ENCODE measurements at places on chromosomes 5 and 9. TPM values are rescaled to one million over a fixed set of nuclear protein-coding genes. Genes with fewer than 3 reads are reported as not detected.

KDM3B gene
- 61.7 TPM for total RNA-seq

GRCh38 chr5:107633171-107633901, 37.4 kb downstream of the EFNA5 start:
- no peak overlapping the region for H3K4me3 ChIP-seq
- H3K36me3 ChIP-seq = no peaks in the 10 kb centered on the region
- no peaks in the 10 kb centered on the region for H3K27me3 ChIP-seq
- peaks cover 2% of the 10 kb centered on the region for H3K4me1 ChIP-seq
- no peak overlapping the region for H3K27ac ChIP-seq

GRCh38 chr9:23821375-23822181, 4.5 kb downstream of the ELAVL2 start:
- no peak for DNase-seq
- no peak overlapping the region for H3K4me3 ChIP-seq
- H3K36me3 ChIP-seq = peaks cover 18% of the 10 kb centered on the region
- no peaks in the 10 kb centered on the region for H3K27me3 ChIP-seq
- H3K27ac ChIP-seq = no peak overlapping the region
- no peaks in the 10 kb centered on the region for H3K4me1 ChIP-seq

PCDHGA11 gene
- total RNA-seq = 0.55 TPM

DNA sequence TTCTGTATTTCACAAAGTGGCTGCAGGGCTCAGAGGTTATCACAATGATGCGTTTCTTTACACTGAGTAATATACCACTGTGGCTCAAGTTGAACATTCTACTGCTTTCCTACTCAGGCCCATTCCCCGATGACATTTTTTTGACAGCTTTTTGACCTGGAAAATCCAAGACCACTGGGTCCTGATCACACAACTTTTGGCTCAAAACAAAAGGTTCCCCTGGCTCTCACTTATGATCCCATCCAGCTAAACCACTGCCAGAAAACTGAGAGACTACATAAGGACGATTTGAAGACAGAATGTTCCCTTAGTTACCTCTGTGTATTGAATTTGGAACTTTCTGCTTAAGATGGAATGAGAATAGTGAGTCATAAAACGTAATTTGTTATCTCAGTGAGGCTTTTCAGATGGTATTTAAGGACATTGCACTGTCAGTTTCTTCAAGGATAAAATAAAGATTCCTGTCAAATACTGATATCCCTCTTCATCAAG, 78.0 kb upstream of the FBXL7 start:
- H3K36me3 ChIP-seq = no peaks in the 10 kb centered on the region
- no peak overlapping the region for H3K27ac ChIP-seq
- no peak overlapping the region for H3K4me3 ChIP-seq
- no peaks in the 10 kb centered on the region for H3K27me3 ChIP-seq
- no peak for DNase-seq

GRCh38 chr5:6820851-6821479, 107.7 kb downstream of the TENT4A start:
- peaks cover 14% of the 10 kb centered on the region for H3K27me3 ChIP-seq
- peaks cover 10% of the 10 kb centered on the region for H3K36me3 ChIP-seq
- no peak for DNase-seq

GRCh38 chr9:84845956-84846900, 176.7 kb downstream of the NTRK2 start:
- H3K27me3 ChIP-seq = peaks cover 19% of the 10 kb centered on the region
- no peak for DNase-seq
- no peak overlapping the region for H3K27ac ChIP-seq
- no peaks in the 10 kb centered on the region for H3K4me1 ChIP-seq
- no peaks in the 10 kb centered on the region for H3K36me3 ChIP-seq

DNA sequence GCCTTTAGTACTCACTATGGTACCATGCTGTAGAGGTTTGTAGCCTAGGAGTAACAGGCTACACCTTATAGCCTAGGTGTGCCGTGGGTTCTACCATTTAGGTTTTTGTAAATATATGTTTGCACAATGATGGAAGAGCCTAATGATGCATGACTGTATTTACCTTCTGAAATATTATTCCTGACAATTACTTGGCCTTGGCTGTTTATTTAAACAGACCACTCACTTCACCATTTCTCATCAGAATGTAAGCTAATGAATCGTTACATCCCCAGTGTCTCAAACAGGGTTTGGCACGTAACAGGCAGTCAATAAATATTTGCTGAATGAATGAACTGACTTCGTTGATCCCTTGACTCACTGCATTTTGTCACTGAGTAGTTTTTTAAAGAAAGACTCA, 93.1 kb downstream of the MED27 start:
- H3K27ac ChIP-seq = no peak overlapping the region
- peaks cover 14% of the 10 kb centered on the region for H3K4me1 ChIP-seq
- no peaks in the 10 kb centered on the region for H3K27me3 ChIP-seq
- no peak overlapping the region for H3K4me3 ChIP-seq
- no peak for DNase-seq
